ENCODE measurements at places on chromosomes 13 and 19.

- DNase-seq: no peak
These were observed 68.1 kb upstream of the EDNRB start for GRCh38 chr13:77986713-77987112.

DNA sequence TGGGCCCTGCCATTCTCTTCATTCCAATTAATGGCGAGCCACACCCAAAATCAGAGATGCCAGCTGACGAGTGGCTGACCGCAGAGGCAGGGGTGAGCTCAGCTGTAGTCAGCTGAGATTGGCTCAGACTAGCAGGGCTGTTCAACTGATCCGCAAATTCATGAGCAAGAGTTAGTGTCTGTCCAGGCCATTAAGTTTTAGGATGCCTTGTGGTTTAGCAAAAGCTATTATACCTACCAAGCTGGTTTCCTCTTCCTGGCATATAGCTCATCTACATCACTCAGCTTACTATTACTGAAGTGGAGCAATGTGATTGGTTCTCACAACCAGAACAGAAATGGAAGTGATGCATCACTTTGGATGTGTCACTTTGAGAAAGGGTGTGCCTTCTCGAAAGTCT, 148.7 kb downstream of the NALCN start:
- DNase-seq: no peak

GRCh38 chr13:73934215-73934641, 200.0 kb downstream of the KLF12 start:
- no peak for DNase-seq

DNA sequence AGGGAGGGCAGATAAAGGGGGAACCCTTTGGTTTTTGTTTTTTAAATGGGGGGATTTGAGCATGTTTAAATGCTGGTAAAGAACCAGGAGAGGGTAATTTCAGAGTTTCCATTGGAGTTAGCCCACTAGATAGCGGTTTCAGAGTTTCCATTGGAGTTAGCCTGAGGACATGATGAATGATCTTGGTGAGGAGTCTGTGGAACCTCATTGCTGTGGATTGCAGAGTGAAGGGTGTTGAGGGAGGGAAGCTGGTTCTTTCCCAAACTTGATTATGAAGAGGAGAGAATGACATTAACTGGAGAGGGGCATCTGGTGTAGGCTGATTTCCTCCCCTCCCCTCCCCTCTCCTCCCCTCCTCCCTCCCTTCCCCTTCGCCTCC, 5.0 kb downstream of the WASF3 start:
- no peak for DNase-seq

- no peak for DNase-seq
These were observed 539.2 kb upstream of the PCDH9 start for GRCh38 chr13:67769063-67769986.

- no peak for DNase-seq
These were observed 531.1 kb downstream of the DCT start for GRCh38 chr13:93948162-93948922.

- DNase-seq: no peak
These were observed 436.2 kb upstream of the SLITRK5 start for GRCh38 chr13:87234981-87235380.

GRCh38 chr19:52679598-52679997, 41.4 kb upstream of the ZNF83 start:
- DNase-seq: no peak

DNA sequence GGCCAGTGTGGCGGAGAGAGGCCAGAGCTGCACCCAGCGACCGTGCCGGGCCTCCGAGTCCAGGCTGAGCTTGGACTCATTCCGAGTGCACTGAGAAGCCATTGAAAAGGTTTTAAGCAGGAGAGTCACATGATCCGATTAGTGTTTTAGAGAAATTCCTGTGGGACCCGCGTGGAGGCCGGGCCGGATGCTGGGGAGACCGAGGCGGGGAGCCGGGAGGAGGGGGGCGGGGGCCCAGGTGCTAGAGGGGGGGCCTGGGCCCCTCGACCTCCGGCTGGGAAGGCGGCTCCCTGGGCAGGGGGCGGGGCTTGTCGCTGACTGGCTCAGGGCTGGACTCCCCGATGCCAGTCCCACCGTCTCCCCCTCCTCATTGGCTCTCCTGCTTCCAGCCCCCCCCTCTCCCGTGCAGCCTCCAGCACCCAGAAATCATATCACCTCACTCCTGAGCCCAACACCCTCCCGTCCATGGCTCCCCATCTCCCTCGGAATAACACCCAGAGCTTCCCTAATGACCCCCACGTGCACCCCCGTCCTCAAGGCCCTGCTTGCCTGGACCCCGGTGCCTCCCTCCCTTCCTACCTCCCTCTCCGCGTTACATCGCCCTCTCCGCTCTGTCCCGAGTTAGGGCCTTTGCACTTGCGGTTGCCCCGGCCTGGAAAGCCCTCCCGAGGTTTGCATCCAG, 5.2 kb upstream of the ZNF579 start:
- DNase-seq: peak; percentile 85

GRCh38 chr13:44305917-44306370, 67.7 kb upstream of the SERP2 start:
- DNase-seq: peak; percentile 62

DNA sequence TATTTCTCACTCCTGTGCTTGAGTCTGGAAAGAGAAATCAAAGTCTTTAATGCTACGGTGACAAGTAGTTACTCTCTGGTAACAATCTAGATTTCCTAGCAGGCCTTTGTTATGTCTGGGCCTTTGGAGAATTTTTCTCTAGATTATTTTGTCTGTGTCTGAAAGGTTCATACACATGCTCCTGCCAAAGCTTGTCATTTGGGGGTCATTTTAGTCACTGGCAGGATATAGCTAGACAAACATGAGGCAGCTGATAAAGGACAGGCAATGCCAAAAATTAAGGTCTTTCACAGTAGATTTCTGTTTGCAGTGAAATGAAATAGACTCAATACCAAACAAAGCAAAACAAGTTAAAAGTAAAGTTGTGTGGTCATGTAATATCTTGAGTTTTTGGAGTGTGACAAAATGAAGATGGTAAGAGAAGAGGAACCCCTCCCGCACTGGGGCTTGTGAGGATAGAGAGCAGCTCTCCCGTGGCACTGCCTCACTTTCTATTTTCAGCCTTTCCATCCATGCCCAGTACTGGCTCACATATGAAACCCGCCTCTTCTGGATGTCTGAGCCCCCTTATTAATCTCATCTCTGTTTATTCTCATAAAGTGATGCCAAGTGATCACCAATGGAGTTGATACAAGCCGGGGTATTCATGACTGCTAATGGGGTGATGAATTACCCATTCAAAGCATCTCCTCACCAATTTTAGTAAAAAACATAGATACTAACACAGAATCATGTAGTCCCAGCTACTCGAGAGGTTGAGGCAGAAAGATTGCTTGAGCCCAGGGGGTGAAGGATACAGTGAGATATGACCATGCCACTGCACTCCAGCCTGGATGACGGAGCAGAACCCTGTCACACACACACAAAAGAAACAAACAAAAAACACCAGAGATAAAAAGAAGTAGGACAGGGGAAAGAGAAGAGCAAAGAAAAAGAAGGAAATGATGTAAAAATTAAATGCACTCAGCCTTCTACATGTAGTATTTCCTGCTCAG, 389.3 kb downstream of the FGF14 start:
- DNase-seq: no peak

GRCh38 chr19:43337737-43338136, 15.7 kb upstream of the CD177 start:
- no peak for DNase-seq

DNA sequence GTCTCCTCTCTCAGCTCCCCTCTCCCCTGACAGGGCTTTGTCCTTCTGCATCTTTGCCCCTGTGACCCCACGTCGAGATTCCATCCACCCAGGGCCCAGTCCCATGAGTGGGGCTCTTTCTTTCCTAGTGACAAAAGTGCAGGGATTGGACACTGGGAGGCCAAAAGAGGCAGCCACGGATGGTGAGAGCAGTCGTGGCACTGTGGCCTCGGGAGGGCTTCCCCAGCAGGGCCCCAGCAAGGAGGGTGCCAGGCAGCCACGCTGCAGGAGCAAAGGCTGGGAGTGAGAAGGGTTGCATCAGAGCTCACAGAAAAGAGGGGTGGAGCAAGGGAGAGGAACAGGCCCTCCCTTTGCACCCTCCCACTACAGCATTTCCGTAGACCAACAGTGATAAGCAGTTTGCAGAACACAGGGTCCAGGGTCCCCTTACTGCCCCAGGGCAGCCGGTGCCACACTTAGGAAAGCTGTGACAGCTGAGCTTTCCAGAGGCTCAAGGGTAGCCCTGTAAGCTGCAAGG, 4.9 kb downstream of the ZSCAN1 start:
- no peak for DNase-seq

- no peak for DNase-seq
These were observed 22.9 kb downstream of the COMP start for GRCh38 chr19:18768046-18768771.

DNA sequence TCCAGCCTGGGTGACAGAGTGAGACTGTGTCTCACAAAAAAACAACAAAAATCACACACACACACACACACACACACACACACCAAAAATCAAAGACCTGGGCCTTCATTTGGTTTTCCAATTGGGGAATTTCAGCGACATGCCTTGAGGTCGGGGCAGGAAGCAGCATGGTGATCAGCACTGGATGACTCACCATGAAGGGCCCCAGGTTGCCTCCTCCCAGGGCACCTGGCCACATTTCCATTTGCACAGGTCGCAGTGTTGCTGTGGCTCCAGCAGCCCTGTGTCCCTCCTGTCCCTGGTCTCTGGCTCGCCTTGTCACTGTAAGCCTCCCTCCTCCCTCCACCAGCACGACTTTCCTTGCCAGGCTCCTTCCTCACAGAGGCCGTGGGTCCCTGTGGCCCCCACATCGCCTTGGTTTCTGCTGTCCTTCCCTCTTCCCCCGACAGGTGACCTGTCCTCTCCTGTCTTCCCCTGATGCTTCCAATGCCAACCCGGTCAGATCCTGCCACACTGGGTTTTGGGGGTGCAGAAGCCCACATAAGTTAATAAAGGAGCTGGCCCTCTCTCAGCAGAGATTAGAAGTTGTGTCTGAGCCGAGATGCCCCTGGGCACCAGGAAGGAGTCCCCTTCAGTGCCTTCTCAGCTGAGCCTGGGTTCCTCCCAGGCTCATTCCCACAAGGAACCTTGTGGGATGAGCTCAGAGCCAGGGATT, 66.7 kb downstream of the GPR12 start:
- no peak for DNase-seq

DNA sequence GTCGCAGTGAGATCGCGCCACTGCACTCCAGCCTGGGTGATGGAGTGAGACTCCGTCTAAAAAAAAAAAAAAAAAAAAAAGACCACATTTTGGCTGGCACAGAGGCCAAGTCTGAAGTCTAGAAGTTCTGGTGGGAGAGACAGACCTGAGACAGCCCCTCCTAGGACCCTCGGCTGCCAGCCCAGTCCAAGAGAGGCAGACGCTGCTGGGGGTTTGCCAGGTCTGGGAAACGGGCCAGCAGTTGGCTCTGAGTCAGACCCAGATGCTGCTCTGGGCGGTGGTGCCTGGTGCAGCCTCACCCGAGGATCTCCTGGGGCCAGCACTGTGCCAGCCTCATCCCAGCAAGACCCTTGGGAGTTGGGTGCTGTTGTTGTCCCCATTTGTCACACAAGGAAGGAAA, 5.8 kb downstream of the FCHO1 start:
- DNase-seq: no peak

- DNase-seq: no peak
These were observed 74.2 kb upstream of the RFC3 start for GRCh38 chr13:33743438-33744368.

DNA sequence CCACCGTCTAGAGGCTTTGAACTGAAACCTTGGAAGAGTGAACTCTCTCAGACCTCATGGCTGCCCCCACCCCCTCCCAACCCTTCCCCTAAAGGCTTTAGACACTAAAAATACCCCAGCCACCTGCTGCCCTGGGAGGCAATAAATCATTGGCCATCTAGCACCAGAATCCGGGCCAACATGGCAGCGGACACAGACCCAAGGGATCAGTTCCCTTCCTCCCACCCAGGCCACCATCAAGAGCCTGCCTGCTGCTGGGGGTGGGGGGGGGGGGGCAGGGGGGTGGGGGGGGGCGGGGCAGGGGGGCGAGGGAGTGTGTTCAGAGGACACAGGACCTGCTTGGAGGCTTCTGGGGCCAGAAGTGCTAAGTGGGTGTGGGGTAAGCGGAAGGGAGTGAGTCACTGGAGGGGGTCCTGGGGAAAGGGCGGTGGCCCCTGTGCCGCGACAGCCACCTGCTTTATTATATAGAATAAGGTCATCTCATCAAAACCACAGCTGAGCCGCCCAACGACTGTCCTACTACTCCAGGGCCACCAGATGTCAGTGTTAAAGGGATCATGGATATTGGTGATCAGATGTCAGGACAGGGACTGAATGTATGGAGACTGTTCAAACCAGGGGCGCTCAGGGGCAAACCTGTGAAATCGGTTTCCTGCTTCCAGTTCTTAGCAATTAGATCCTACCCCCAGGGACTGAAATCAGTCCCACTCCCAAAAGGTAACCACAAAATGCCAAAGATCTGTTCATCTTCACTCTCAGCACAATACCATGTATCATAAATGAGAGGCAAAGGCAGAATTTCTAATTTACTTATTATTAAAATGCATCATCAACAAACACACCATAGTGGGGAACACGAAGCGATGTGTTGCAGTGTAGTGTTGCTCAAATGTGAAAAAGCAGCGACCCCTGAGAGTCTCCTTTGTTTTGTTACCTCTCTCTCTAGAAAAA, 24.3 kb downstream of the ARL11 start:
- DNase-seq: no peak

DNA sequence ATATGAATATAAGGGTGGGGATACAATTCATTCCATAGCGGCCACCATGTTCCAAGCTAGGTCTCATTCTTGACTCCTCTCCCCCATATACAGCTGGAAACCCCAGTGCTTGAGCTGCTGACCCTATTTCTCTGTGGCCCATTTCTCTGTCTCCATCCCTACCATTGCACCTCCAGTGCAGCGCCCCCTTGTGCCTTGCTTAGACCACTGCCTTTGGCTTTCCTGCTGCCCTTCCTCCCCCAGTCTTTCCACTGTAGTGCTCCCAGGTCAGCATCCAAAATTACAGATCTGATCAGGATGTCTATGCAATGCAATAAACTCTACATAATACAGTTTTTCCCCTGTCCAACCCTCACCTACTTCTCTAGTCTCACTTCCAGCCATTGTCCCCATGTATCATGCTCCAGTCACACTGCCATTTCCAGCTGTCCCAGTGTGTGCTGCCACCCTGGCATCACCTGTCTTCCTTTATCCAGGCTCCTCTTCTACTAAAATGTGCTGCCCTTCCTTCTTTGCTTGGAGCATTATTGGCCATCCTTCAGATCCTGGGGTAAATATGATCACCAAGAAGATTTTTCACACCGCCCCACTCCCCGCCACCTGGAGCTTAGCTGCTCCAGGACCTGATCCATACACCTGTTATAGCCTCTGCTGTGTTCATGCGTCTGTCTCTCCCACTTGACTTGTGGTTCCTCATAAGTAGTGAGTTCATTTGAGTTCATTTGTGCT, 199.4 kb upstream of the IPO5 start:
- no peak for DNase-seq

All from NCI-H774 (cell line).